SK-N-SH (cell line): ENCODE measurements at places on chromosomes 3 and 15. TPM values are rescaled to one million over a fixed set of nuclear protein-coding genes. Genes with fewer than 3 reads are reported as not detected.

DNA sequence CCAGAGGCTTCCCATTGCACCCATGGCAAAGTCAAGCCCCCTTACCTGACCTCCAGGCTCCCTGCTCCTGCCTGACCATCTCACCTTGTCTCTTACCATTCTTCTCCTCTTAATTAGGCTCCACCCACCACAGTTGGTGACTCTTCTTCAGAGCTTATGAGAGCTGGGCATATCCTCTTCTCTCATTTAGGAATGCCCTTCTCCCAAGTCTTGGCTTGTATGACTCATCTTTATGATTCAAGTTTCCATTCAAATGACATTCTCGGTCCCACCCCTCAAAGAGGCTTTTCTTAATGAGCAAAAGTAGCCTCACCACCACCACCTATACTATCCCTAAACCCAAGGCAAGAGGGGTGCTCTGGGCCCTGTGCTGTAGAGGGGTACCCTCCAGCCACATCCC lies 55.3 kb upstream of the NUDT16 start:
- no peak for DNase-seq

Gene C3orf20
- polyA plus RNA-seq = not detected in 2 replicates

- DNase-seq = no peak
Measured at GRCh38 chr15:101066501-101067408, 147.6 kb downstream of the LRRK1 start.

- DNase-seq = no peak
Measured at GRCh38 chr3:16056217-16056616, 118.3 kb upstream of the GALNT15 start.

GRCh38 chr15:59170295-59171066 lies 36.2 kb upstream of the LDHAL6B start:
- DNase-seq = peak; percentile 63

Gene TM6SF1
- 0.12 and 0.16 TPM in 2 replicates for polyA plus RNA-seq

Gene TEX264
- polyA plus RNA-seq = 82.1 and 86.0 TPM in 2 replicates

GRCh38 chr15:92468991-92469390 lies 75.3 kb downstream of the ST8SIA2 start:
- peak; percentile 67 for DNase-seq

Gene PLCH1
- polyA plus RNA-seq = 0.08 and 0.26 TPM in 2 replicates

Gene FAM81A
- polyA plus RNA-seq = 0.86 and 1.1 TPM in 2 replicates

GRCh38 chr15:97567411-97567810 lies 393.1 kb upstream of the ARRDC4 start:
- DNase-seq = no peak

DNA sequence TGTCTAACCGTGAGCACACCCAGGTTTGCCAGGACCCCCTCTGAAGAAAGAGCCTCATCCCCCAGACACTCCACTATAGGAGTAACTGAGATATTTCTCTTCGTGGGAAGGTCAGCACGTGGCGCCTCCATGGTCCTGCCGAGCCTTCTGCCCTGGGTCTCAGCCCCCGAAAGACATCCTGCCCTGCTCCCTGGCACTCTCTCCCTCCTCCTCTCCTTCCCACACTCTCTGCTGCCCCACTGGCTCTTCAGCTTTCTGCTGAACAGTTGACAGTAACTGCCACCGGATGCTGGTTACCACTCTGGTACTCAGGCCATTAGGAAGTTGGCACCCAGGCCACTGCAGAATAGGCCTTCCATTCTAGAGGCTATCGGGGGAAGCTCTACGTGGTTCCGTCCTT lies 185.2 kb downstream of the UACA start:
- no peak for DNase-seq

Gene GRM7
- polyA plus RNA-seq = 0.03 and 0.29 TPM in 2 replicates

GRCh38 chr3:73115806-73116205 lies 54.3 kb downstream of the EBLN2 start:
- DNase-seq = no peak

DNA sequence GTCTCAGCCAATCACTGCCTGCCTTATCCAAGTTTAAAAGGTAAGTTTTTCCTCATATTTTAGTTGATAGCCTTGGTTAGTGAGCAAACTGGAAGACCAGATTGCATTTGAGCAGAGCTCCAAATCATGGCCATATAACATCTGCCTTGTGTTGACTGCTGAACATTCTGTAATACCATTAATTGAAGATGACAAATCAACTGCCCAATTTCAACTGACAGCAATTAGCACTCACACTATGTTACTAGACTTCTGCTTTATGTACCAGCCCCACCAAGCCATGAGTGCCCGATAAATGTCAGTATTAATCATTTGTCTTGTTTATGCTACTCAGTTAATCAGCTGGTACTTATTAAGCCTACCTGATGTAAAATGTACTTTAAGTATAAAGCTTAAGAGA lies 83.1 kb downstream of the CGGBP1 start:
- DNase-seq = peak; percentile 11

DNA sequence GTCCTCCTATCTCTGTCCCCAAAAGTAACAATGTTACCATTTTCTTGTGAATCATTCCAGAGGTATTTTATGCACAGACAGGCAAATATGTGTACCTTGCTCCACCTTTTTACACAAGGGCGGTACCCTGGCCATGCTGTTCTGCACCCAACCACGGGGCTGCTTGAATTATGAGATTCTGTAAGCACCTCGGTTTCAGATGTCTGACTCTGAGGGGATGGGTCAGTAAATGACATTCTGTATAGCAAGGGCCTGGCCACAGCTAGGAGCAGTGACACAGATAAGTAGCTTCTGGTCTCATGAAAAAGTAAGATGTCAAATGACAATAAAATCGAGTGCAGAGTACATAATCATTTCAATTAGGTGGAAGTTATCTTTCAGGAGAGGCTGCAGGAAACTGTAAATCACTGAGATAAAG lies 30.4 kb upstream of the FLNB start:
- DNase-seq = peak; percentile 30

Gene UCN2
- 0.50 and 0.69 TPM in 2 replicates for polyA plus RNA-seq

DNA sequence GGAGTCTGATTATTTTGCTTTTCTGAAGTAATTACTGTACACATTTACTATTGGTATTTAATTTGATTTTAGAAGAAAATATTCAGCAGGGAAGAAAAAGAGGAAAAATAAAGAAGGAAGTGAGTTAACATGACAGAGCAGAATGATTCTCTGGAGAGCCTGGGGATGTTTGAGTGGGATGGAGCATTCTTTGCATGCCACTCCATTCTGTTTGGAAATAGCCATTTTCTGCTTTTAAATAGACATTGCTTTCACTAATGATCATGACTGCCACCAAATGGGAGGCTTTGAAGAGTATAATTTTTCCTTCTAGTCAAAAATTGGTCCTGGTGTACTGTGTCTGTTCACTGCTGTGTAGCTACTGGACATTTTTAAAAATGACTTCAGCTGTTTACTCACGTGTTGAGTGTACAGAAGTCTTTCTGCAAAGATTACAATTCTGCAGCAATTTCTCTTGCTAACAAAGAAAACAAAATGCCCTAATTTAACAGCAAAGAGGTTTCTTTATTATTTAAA lies 196.1 kb downstream of the RYR3 start:
- no peak for DNase-seq

DNA sequence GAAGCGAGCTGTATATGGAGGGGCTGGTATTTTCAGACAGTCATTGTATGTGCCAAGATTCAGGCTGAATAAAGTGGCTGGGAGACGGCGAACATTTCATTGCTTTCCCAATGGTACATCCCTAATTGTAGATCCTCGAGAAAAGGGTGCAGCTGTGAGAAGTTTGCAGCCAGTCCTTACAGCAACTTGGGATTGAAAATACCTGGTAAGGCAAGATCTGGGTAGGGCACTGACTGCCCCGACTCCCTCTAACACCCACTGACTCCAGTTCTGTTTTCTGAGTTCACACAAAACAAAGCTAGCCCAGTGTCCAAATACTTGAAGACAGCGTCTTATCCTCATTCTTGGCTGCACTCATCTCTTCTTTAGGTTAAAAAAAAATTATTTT lies 63.7 kb downstream of the EDEM1 start:
- no peak for DNase-seq

DNA sequence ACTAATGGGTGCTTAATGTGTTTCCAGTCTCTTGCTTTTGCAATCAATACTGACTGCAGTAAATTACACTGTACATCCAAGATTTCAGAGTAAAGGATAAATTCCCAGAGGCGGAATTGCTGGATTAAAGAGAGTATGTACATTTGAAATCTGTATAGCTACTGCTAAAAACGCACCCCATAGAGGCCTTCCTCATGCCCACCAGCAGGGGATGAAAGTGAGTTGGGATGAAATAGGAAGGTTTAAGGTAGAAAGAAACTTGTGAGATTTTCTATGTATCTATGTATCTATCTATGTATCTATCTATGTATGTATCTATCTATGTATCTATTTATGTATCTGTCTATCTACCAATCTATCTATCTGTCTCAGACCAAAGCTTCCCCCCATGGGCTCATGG lies 28.4 kb downstream of the TMEM44 start:
- no peak for DNase-seq

Gene CYP8B1
- not detected in 2 replicates for polyA plus RNA-seq

Gene SEC22A
- polyA plus RNA-seq = 13.0 and 17.4 TPM in 2 replicates

- DNase-seq = no peak
Measured at GRCh38 chr3:139121513-139122220, 77.0 kb upstream of the PRR23C start.

- peak; percentile 76 for DNase-seq
Measured at GRCh38 chr15:76335307-76336253, 993 bp upstream of the ISL2 start.

DNA sequence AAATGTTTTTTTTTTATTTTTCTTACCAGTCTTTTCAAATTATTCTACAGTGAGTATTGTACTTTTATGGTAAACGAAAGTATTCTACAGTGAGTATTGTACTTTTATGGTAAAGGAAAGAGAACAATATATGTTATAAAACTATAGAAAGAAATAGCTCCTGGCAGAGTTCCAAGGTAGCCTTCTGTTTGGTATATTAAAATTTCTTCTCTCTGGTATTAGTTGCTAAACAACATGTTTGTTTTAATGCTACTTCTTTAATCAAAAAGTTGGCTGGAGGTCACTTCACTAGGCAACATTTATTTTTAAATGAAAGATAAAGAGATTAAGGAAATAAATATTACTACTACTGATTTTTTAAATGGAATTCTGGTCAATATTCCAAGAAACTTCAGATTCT lies 108.6 kb upstream of the ARL6 start:
- no peak for DNase-seq

- no peak for DNase-seq
Measured at GRCh38 chr15:38503496-38503895, 49.6 kb downstream of the FAM98B start.

Gene CDCP1
- polyA plus RNA-seq = 2.7 and 3.6 TPM in 2 replicates

DNA sequence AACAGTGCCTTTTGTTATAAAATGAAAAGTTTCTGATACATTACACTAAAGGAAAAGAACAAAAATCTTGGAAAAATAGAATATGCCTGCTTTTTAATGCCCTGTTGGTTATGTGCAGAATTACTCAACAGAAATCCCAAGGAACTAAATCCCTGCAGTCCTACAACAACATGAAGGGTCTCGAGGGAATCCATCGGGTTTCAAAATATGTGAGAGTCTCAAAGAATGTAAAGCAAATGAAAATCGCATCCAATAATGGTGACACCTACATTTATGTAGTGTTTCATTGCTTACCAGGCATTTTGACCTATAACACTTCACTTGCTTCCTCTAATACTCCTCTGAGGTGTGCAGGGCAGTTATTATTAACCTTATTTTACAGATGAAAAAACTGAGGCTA lies 411.3 kb downstream of the FOXP1 start:
- no peak for DNase-seq

DNA sequence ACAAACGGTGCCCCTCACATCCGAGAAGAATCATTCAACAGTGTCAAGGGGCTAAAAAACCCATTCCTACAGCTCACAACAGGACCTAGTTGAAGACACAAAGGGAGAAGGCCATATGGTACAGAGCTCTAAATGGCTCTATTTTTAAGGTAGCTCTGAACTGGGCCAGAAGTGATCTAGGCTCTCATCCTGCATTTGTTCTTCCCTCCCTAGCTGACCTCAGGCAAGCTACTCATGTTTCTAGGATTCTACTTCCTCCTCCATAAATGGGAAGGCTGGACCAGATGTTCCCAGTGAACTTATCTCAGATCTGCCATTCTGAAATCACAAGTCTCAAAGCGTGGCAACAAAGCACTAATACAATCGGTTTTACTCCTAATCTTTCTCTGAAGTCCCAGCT lies 62.3 kb downstream of the CPNE4 start:
- peak; percentile 17 for DNase-seq

DNA sequence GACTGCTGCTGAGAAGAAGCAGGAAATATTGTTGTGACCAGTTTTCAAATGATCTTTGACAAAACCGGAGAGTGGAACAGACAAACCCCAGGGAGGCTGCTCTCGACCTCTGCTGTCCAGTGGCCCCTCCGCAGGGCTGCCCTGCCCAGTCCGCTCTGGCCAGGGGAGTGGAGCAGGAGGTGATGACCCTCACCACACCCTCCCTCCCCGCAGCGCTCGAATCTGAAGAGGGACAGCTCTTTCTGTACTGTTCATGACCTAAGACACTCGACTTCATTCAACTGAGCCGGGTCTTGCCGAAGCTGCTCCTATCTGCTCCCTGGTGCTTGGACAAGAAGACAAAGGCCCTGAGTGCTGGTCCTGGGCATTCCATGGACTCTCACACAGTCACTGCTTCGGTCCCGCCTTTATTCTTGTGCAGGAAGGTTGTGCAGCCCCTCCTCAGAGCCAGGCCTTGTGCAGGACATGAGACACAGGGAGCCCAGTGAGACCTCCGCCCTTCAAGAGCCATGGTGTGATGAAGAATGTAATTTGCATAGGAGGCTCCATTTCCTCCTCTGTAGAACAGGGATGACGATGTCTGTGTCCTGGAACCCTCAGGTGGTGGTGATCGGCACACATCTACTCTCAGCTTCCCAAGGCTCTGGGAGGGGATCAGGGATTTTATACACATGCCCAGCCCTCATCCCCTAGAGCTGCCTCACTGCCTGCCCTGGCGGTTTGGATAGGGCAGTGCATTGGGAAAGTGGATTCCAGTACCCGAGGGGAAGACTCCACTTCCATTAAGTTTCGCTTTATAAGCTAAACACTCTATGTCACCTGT lies 97.1 kb upstream of the PRR20G start:
- no peak for DNase-seq

GRCh38 chr3:104521606-104522336 lies 844.9 kb upstream of the ALCAM start:
- no peak for DNase-seq

GRCh38 chr3:152892446-152892845 lies 57.5 kb downstream of the P2RY1 start:
- DNase-seq = no peak

GRCh38 chr3:170044271-170044670 lies 6.5 kb downstream of the GPR160 start:
- no peak for DNase-seq

- no peak for DNase-seq
Measured at GRCh38 chr3:48788544-48789162, 59.0 kb downstream of the PRKAR2A start.

Gene EOMES
- not detected in 2 replicates for polyA plus RNA-seq

Gene ITIH1
- not detected in 2 replicates for polyA plus RNA-seq

- no peak for DNase-seq
Measured at GRCh38 chr15:66836231-66837030, 134.4 kb downstream of the SMAD6 start.

Gene GP5
- polyA plus RNA-seq = 0.13 and 0.23 TPM in 2 replicates

DNA sequence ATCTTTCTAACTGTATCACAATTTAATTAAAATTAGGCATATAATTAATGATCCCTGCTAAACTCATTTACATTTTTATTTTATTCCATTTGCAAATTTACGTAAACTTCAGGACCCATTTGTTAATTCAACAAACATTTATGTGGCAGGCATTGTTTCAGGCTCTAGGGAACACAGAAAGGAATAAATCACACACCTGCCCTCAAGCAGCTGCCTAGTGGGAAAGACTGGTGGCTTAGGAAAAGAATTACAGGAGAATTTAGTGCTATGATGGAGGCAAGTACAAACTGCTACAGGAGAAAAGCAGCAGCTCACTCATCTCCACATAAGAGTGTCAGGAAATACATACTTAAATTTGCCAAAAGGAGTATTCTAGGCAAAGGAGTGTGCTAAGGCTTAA lies 11.2 kb downstream of the CBLB start:
- DNase-seq = no peak

Gene CCR3
- not detected in 2 replicates for polyA plus RNA-seq

Gene PROK2
- polyA plus RNA-seq = not detected in 2 replicates
